ENCODE measurements at places on chromosomes 11 and 22.

DNA sequence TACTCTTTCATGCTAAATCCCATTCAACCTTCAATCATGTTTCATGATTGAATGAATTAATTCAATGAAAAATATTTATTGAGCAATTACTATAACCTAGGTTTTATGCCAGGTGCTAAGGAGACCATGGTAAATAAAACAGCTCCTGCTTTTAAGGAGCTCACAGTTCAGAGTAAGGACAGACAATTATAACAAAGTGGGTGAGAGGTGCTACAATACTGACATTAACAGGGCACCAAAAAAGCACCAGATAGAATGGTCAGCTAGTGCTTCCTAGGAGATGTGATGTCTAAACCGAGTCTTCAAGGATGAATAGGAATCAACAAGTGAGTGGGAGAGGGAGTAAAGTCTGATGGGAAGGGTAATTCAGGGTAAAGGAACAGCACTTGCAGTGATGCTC, 366.7 kb downstream of the SOX6 start:
- no peak for DNase-seq

- no peak for DNase-seq
These were observed 1423.9 kb downstream of the BRD1 start for GRCh38 chr22:48403521-48404403.

DNA sequence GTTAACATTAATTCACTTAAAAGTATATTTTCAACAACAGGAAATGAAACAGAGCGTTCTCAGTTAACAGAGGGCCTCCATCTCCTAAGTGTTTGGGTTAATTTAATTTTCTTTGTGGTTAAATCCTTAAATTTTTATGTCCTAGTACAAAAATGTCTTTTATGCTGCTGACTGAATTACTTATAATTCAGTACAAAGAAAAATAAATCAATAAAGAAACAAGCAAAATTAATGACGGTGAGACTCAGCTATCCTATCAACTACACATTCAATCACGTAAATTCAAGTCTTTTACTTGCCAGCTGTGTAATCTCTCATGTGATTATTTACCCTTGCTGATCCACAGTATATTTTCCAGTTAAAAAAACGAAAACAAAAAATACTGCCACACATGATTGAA, 81.4 kb downstream of the BBOX1 start:
- no peak for DNase-seq

- DNase-seq: no peak
These were observed 44.3 kb upstream of the NNMT start for GRCh38 chr11:114251815-114252337.

DNA sequence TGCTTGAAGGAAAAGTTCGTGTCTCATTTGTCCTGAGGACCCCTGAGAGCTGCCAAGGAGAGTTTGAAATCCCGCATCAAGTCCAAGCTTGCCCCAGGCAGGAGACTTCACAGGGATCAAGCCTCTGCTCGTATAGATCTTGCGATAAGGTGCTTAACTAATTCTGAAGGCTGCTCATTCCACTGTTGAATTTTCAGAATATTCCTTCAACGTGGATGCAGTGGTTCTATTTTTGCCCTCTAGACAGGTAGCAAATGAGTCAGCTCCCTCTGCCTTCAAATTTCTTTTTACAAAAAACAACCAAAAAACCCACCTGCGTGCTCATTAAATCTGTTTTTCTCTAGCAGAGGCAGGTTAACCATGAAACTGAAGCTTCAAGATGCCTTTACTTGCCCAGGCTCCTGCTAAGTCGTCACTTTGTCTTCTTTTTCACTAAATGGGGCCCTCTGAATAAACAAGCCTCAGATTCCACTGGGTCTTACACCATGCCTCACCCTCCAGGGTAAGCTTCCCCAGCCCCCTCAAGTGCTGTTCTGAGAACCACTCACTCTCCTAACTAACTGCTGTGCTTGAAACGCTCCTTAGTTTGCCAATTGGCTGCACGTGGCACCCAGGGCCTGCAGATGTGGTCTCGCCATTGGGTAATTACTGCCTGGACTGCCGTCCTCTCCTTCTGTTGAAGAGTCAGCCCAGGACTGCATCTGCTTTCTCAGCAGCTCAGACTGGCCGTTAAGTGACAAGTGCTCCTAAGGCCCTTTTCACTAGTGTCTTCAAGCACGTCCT, 105.0 kb downstream of the TRPC6 start:
- DNase-seq: no peak

- no peak for DNase-seq
These were observed 37.8 kb downstream of the PAMR1 start for GRCh38 chr11:35487532-35488078.

All from small intestine (tissue), 16 donors.